ENCODE measurements at places on chromosomes 7 and 10.

DNA sequence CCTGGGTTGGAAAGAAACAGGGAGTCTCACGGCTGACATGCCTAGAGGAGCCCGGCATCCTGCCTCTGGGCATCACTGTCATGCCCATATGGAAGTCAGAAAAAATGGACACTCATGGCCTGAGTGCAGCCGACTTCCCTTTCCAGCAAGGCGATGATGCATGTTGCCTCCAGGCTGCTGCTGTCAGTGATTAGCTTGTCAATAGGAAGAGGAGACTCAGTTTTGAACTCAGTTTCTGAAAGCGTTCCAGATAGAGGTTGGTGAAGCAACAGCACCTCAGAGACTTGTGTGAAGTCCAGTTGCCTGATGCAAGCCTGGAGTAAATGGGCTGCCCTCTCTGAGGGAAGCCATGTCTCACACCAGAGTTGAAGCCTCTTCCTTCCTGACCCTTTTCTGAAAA lies 148.4 kb downstream of the TPST1 start:
- no peak for DNase-seq

- no peak for DNase-seq
Measured at GRCh38 chr7:72404743-72405142, 7.4 kb downstream of the CALN1 start.

GRCh38 chr10:29249018-29249417 lies 39.9 kb upstream of the LYZL1 start:
- no peak for DNase-seq

- no peak for DNase-seq
Measured at GRCh38 chr10:133235265-133235855, 2.3 kb upstream of the VENTX start.

DNA sequence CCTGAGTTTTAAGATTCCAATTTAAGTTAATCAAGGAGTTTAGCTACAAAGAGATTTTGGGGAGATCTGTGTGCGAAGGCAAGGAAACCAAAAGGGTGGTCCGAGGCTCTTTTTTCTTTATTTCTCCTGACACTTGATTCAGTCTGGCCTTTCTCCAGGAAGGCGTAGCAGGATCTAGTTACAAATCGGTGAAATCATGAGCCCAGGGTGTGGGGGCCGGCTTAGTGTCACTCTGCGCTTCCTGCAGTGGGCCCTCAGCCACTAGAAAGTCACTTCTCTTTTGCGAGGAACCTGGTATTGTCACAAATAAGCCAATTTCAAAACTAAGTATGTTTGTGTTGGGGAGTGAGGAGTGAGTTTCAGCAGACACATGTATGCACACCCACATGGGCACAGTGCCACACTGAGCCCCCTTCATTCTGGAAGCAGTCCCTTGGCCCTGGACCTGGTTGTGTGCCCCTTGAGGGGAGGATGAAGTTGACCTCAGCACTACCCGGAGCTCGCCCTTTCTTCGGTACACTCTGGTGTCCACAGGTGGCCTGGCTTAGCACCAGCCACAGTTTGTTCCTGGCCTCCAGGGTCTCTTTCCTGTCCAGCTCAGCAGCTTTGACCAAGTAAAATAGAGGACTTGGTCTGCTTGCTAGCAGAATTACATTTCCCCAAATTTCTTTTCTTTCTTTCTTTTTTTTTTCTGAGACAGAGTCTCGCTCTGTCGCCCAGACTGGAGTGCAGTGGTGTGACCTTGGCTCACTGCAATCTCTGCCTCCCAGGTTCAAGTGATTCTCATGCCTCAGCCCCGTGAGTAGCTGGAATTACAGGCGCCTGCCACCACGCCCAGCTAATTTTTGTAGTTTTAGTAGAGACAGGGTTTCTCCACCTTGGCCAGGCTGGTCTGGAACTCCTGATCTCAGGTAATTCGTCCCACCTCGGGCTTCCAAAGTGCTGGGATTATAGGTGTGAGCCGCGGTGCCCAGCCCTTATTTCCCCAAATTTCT lies 84.0 kb upstream of the BTBD16 start:
- DNase-seq: no peak
